ENCODE measurements at places on chromosomes 7 and 10. TPM values are rescaled to one million over a fixed set of nuclear protein-coding genes. Genes with fewer than 3 reads are reported as not detected.

The PAPOLB gene
- 0.26 TPM for total RNA-seq

GRCh38 chr7:14826426-14826825, 76.1 kb downstream of the DGKB start:
- DNase-seq: no peak

The SFTPD gene
- 0.29 TPM for total RNA-seq

DNA sequence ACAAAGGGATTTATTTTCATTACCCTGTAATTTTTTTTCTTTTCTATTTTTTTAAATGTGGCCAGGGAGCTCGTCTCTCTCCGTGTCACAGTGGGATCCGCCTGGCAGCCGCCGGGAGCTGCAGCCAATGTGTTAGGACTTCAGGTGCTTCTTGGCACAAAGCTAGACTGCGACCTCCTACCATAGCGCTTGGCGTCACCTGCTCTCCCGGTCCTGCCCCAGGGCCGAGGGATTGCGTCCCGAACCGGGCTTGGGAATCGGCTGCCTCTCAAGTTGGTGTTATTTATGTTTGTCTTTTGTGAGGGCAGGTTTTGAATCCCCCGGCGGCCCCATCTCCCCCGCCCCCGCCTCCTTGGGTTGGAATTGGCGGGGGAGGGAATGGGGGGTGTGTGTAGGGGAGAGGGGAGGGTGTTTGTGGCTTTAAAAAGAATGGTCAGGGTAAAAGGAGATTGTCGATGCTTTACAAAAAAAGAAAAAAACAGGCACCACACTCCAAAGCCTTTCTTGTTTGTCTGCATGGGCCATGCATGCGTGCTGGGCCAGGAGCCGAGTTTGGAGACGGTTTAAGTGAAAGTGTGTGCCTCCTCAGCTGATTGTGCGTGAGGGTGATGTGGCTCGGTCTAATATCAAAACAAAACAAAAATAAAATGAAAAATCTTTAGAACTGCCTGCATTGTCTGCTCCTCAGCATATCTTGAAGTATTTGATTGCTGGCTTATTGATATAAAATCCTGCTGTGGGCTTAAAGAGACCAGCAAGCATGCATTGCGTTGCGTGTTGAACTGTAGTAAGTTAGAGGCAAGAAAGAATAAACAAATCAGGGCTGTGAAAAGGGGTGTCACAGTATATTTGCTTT, 1.2 kb downstream of the PPP1R9A start:
- DNase-seq: no peak

The ACTL6B gene
- not detected for total RNA-seq

DNA sequence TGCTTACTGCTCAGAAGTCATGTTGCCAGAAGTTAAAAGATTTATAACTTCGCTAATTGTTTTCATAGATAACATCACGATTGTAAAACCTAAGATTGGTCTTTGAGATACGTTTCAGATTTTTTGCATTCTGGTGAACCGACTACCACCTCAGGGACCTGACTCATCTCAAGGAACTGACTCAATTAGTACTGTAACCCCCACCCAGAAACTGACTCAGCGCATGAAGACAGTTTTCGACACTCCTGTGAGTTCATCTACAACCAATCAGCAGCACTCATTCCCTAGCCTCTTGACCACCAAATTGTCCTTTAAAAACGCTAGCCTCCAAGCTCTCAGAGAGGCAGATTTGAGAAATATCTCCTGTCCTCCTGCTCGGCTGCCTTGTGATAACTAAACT, 72.3 kb downstream of the ELMO1 start:
- no peak for DNase-seq
